ENCODE measurements at places on chromosomes 5 and 9. TPM values are rescaled to one million over a fixed set of nuclear protein-coding genes. Genes with fewer than 3 reads are reported as not detected.

BHMT gene
- not detected for total RNA-seq

ACOT12 gene
- not detected for total RNA-seq

WDR31 gene
- 0.33 TPM for total RNA-seq

FAM200C gene
- 2.8 TPM for total RNA-seq

WDR38 gene
- not detected for total RNA-seq

CDX1 gene
- not detected for total RNA-seq

MARCOL gene
- total RNA-seq = not detected

TMEM215 gene
- total RNA-seq = not detected

RAI14 gene
- 48.1 TPM for total RNA-seq

NME5 gene
- total RNA-seq = 1.2 TPM

SMIM33 gene
- not detected for total RNA-seq

GABRA6 gene
- not detected for total RNA-seq

All from airway epithelial cell (primary cell).